ENCODE measurements at places on chromosomes 3 and 15.

GRCh38 chr15:76572983-76573314 lies 236.4 kb downstream of the ISL2 start:
- DNase-seq: no peak

- DNase-seq: no peak
Observed at GRCh38 chr3:108088146-108088545, 2.7 kb downstream of the CD47 start.

DNA sequence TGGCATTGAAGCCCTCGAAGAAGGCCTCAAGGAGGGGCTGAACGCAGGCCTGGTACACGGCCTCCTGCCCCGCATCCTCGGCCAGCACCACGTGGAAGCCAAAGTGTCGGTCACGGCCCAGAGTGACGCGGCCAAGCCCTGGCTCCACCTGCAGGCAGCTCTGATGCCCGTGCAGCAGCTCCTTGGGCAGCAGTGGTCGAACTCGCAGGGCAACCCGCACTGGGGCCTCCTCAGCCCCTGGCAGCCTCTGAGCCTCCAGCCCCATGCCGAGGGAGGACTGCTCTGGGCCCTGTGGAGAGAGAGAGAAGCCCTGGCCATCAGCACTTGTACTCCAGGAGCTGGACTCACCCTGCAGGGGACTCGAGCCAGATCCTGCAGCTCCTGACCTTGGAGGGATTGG lies 2.6 kb downstream of the KIF7 start:
- DNase-seq: no peak

GRCh38 chr3:98980915-98981596 lies 79.6 kb upstream of the DCBLD2 start:
- DNase-seq: no peak

- no peak for DNase-seq
Observed at GRCh38 chr15:57319919-57320560, 56.3 kb upstream of the CGNL1 start.
